Activated naive CD4-positive, alpha-beta T cell (primary cell): ENCODE measurements at places on chromosomes 2 and 18.

DNA sequence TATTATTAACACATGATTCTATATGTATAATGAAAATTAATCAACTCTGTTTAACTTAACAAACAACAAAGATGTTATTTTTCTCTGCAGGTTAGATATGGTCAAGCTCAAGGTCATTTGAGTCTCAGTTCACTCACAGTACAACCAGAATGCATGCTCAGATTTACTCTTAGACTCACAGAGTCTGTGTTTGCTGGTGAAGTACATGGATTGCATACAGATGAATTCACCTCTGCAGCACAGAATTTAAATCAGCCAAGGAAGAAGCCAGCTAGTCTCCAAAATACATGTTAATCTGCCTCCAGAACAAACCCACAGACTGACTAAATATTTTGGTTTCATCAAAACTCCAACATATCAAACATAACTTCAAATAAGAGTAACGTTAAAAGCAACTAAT lies 424.5 kb downstream of the RAD51AP2 start:
- no peak for DNase-seq

GRCh38 chr2:38376346-38377049 lies 575 bp downstream of the ATL2 start:
- peak; percentile 47 for DNase-seq

DNA sequence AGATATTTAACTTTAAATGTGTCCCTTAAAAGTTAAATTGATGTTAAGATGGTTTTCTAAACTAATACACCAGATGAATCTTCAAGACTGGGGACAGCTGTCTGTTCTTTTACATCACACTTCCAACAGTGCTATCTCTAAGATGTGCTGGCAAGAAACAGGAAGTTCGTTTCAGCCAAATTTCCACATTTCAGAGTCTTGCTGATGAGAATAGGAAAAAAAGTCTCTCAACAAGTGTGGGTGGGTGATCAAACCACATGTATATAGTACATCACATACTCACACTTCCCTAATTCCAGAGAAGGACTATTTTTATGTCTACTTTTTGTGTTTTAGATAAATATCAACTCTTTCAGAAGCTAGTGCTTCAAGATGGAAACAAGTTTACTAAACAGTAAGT lies 1712.8 kb upstream of the TMEFF2 start:
- no peak for DNase-seq

- no peak for DNase-seq
Observed at GRCh38 chr2:100297511-100297910, 24.8 kb downstream of the LONRF2 start.

DNA sequence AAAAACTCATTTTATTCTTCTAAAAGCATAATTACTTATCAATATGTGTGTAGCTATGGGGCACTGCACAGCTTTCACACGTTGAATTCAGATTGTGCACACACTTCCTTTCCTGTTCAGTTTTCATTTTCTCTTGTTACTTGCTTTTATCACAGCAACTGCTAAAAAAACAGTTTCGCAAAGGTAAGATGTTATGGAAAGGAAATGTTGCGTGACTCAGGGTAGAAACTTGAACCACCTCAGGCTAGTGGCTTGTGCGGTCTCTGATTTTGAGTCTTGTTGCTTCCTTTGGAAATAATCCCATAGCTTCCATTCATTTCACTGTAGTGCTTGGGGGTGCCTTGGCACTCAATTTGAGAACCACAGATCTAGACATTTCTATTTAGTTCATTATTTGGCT lies 171.9 kb downstream of the FMNL2 start:
- DNase-seq, result no peak

DNA sequence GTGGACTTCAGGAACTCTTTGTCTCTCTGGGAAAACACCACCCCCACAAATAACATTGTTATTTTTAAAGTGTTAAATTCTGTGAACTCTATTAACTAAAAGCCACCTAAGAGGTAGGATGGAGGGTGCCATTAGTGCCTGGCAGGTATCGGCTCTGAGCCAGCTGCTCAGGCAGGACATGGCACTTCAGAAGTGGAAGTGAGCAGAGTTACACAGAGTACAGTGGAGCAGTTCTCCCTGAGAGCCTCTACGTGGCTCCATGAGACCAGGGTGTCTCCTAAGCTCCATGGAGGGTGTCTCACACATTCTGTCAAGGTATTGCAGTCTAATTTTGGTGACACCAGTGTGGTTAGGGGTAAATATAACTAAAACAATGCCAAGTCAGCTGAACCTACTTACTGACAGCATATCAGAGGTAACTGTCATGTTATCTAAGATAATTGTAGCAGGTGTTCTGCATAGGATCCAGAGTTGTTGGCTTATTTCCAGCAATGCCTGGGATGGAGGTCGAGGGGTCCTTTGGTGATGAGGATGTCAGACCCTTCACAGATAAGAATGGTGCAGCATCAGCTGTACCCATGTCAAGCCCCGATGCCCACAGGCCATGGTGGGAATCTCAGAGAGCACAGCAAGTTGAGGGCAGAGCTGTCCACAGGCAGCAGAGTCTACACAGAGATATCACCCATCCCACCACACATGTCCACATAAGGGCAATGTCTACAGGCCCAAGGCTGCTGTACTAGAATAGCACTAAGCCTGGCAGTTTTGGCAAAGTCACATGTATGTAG lies 8.6 kb upstream of the MALL start:
- DNase-seq, result no peak

GRCh38 chr2:75949385-75950030 lies 238.8 kb upstream of the GCFC2 start:
- no peak for DNase-seq

DNA sequence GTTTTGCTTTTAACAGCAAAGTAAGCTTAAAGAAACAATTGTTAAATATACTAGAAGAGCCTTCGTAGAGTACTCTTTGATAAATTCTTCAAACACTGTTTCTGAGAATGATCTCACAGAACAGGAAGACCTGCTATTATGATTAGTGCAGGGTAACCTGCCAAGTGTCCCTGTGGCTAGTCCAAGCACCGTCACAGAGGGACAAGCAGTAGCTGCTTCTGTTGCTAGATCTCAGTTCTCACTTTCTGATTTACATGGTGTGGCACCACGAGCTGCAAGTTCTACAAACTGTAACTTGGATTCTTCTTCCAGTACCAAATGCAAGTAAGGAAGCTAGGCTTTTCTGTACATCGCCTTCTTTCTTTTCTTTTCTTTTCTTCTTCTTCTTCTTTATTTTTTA lies 121.5 kb downstream of the PIEZO2 start:
- DNase-seq, result no peak
